IPS DF 19.7 (cell line): ENCODE measurements at places on chromosomes 4 and X.

- DNase-seq = no peak
Measured at GRCh38 chr4:2648159-2648814, 107.8 kb downstream of the TNIP2 start.

GRCh38 chr4:46388857-46389256 is 1.1 kb downstream of the GABRA2 start:
- DNase-seq = no peak

DNA sequence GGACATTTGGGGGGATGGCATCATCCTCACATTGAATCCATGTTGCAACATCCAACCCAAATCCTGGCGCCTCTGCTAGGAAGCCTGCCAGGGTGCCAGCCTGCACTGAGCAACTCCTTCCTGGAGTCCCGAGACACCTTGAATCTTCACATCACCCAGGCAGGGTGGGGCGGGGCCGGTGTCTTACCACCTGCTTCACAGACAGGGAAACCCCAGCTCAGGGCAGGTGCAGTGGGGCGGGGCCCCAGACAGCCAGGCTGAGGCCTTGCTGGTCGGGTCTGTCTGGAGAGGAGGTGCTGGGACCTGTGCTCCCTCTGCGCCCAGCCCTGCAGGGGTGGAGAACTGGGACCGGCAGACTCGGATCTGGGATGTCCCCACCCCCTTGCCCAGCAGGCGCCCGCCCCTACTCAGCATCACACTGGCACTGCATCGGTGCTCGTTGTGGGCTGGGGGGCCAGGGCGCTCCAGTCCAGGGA is 31.5 kb upstream of the HTRA3 start:
- no peak for DNase-seq

GRCh38 chr4:181606300-181606699 is 636.9 kb upstream of the TENM3 start:
- DNase-seq = no peak

- no peak for DNase-seq
Measured at GRCh38 chr4:1562771-1563170, 121.3 kb downstream of the FAM53A start.
